ENCODE measurements at places on chromosomes 2 and 18.

GRCh38 chr2:238415036-238415764 lies 11.5 kb upstream of the ASB1 start:
- DNase-seq = no peak

DNA sequence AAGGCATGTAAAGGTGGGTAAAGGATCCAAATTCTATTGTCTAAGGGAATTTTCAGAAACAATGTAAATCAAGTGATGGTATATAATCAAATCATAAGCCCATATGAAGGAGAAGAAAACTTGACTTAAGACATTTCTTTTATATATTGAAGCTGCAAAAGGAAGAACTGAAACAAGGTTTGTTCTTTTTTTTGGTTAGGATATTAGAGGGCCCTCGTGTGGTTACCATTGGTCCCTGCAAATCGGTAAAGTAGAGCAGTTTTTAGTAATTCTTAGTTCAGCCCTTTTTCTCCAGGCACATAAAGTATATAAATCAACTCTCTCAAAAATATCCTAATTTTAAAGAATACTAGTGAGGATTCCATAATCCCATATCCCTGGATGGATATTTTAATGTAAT lies 105.6 kb upstream of the STK17B start:
- DNase-seq = peak; percentile 49

GRCh38 chr2:133835821-133836619 lies 267.8 kb upstream of the NCKAP5 start:
- DNase-seq = no peak

GRCh38 chr18:54205959-54206358 lies 18.5 kb downstream of the MBD2 start:
- peak; percentile 11 for DNase-seq

DNA sequence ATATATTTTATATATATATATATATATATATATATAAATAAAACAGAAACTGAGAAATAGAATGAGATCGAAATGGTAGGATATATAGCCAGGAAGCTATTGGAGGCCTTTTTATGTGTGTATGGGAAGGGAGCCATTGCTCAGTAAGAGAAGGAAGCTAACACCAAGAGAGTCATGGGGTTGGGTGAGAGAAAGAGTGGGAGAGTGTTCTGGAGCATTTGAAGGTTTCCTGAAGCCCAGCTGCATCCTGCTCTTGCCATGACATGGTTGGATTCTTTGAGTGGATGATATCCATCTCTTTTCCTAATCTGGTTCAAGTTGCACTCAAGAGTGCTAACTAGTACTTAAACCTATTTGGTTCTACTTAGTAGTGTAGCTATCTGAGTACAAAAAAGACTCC lies 282.3 kb downstream of the DYSF start:
- no peak for DNase-seq

DNA sequence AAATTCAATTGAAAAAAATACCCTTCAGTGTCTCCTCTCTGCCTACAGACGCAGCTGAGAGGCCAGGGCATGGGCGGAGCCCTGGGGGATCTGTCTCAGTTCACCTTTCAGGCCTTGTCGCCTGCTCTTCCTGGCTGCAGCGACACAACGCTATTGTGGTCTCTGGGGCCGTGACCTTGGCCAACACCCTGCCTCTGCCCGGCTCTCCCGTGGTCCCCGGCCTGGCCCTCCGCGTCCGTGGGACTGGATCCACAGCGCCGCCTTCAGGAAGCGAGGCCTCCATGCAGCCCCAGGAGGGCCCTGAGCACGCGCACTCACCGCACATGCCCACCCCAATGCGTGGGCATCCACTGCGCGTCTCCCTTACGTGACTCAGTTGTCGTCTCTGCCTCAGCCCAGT lies 81.1 kb downstream of the MRPS9 start:
- no peak for DNase-seq

DNA sequence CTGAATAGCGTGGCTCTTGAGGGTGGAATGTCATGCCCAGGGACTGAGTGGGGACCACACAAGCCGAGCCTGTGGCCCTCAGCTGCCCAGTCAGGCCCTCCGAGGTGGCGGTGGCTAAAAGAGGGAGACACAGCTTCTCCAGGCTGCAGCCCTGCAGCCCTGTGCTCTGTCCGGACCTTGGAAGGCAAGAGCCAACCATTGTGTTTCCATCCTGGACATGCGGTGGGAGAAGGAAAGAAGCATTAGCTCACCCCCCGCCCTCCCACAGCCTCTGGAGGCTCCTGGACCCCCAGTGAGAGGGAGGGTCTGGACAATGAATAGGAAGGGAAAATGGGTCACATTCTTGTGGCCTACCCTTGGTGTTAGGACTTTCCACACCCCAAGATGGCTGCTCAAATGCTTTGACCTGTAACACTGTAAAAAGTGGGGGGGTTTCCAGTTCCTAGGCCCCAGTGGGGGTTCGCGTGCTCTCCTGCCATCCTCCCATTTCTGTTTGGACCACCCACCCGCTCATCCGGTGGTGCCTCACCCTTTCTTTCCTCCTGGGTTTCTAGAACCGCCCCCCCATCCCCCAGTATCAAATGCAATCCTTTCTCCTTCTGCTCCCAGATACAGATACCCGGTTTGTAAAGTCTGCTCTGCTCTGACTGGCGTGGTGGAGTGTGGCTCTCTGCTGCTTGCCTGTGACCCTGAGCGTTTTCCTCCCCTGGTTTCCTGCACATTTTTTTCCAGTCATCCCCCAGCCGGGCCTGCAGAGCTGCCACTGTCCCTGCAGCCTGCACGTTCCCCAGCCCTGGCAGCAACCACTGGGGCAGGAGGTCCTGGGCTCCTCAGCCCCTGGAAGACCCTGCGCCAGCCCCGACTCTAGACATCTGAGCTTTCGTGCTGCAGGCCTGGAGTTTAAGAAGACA lies 36.3 kb upstream of the SMAD7 start:
- no peak for DNase-seq

- no peak for DNase-seq
These were observed 84.6 kb downstream of the KCTD18 start for GRCh38 chr2:200425026-200425821.

GRCh38 chr2:197240421-197241041 lies 70.0 kb downstream of the ANKRD44 start:
- DNase-seq = no peak

- peak; percentile 75 for DNase-seq
These were observed at the start of gene ANKMY1 for GRCh38 chr2:240557808-240558207. Gene ANKMY1, minus strand, starts transcription at chr2:240557988. Its CDS starts 653 bp downstream, at chr2:240557335.

GRCh38 chr18:21456428-21457178 lies 143.9 kb downstream of the ESCO1 start:
- DNase-seq = no peak

DNA sequence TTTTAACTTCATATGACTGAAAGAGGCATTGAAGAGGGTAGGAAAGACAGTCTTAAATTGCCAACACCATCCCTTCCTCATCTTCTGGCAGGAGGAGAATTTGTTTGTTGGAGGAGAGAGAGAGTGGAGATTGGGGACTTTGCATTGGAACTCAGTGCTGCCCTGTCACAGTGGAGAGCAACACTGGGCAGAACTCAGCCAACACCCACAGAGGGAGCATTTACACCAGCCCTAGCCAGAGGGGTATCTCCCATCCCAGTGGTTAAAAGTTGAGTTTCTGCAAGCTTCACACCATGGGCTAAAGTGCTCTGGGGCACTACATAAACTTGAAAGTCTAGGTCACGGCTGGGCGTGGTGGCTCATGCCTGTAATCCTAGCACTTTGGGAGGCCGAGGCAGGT lies 174.1 kb downstream of the ANKRD30B start:
- no peak for DNase-seq

- no peak for DNase-seq
These were observed 77.9 kb downstream of the LIMS1 start for GRCh38 chr2:108612153-108612513.

- no peak for DNase-seq
These were observed 86.5 kb downstream of the LRP2 start for GRCh38 chr2:169275696-169276444.

- DNase-seq = no peak
These were observed 371.3 kb downstream of the SLC4A3 start for GRCh38 chr2:219998714-219999227.

GRCh38 chr2:236870370-236870769 lies 215.3 kb upstream of the COPS8 start:
- no peak for DNase-seq

GRCh38 chr18:41906528-41907146 lies 48.4 kb upstream of the PIK3C3 start:
- DNase-seq = peak; percentile 25

GRCh38 chr18:58569490-58569911 lies 59.4 kb downstream of the ALPK2 start:
- DNase-seq = no peak

DNA sequence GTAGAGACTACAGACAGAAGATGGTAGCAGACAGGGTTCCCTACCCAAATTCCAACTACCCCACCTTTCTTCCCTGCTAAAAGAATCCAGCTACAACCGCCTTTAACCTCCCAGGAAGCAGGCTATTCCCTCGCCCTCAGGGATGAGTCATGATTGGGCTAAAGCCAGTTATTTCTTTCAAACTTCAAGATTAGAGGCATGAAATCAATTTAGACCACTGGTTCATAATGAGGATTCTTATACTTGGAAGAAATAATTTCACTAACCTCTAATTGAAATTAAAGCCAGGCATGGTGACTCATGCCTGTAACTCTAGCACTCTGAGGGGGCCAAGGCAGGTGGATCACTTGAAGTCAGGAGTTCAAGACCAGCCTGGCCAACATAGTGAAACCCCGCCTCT lies 20.0 kb downstream of the TRIP12 start:
- peak; percentile 48 for DNase-seq

DNA sequence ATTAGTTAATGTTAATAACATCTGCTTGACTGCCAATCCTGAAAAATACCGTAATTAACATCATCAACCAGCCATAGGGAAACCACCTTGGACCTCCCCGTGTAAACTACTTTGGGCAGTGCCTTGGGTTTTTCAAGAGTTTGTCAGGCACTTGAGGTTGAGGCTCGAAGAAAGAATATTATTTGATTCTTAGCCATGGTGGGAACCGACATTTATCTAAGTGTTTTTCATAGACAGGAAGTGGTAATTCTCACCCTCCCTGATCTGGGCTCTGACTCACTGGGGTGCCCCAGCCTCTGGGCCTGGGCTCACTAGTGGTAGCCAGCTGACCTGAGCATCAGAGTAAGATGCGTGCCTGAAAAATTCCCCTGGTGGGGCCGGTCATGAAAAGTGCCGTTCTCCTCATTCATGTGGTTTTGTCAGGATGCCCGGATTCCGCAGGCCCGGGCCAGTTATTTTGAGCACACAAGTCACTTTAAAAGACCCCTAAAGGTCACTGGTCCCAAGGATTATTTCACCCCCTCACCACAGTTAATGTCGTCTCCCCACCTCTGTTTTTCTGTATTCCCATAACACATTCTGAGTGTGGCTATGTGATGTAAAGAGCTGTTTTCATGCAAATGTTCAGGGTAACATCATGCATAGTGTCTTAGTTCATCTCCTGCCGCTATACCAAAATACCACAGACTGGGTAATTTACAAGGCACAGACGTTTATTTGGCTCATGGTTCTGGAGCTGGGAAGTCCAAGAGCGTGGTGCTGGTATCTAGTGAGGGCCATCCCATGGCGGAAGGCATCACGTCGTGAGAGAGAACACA lies 21.6 kb upstream of the SPATA3 start:
- DNase-seq = no peak

DNA sequence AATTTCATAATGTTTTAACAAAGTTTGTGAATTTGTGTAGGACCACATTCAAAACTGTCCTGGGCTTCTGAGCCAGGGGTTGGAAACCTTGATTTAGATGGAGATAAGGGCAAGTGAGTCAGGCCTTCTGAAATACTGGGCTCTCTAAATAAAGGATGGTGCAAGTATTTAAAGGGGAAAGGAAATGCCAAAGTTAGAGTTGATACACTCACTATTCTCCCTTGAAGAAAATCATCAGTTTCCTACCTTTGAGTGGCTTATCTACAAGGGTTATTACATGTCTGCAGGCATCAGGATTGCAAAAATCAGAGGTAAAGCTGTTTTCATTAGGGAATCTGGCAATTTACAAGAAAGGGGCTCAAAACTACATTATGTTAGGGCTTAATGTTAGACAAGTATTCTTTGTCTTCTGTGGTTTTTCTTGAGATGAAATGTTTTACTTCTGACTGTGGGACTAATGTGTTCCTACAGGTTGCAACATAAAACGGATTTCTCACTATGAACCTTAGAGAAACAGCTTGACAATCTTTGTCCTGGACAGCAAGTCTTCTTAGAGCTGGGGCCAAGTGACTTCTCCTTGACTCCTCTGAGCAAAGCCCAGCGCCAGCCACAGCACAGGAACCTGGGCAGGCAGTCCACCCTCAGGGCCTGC lies 31.1 kb downstream of the RNU4ATAC start:
- DNase-seq = no peak

GRCh38 chr2:152580714-152581113 lies 136.5 kb downstream of the PRPF40A start:
- DNase-seq = peak; percentile 10

DNA sequence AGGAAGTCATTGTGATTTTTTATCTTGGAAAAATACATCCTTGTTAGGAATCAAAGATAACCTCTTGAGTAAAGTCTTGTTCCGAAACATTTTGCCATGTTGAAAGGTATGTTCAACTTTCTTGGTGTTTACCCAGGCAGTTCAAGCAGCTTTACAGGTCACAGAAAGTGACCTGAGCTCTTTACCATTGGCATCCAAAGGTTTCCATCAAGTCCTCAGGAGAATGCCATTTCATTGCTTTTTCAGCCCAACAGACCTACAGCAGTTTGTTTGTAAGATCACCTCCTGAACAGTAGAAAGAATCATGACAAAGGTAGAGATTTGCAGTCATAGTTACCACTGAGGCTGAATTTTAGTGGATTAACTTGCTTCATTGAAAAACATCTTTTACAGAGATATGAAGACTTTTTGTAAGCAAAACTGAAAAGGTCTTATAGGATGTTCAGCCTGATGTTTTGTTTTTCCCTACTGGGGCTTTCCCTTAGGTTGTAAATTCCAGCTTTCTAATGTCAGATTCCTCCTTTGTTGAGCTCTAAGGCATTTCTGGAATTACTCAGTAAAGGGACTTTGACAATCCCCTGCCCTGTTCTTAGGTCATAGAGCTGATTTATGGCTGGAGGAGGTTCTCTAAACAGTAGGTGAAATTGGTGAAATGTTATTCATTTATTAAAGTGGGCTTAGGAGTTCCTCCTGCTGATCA lies 236.8 kb upstream of the RBMS1 start:
- no peak for DNase-seq

Measured in fibroblast of gingiva (primary cell).